Stimulated activated CD4-positive, alpha-beta T cell treated with anti-CD3 and anti-CD28 coated beads, Interleukin-15, amount 100 ng/mL, for 1 hour (primary cell): ENCODE measurements at places on chromosomes 5 and 9.

DNA sequence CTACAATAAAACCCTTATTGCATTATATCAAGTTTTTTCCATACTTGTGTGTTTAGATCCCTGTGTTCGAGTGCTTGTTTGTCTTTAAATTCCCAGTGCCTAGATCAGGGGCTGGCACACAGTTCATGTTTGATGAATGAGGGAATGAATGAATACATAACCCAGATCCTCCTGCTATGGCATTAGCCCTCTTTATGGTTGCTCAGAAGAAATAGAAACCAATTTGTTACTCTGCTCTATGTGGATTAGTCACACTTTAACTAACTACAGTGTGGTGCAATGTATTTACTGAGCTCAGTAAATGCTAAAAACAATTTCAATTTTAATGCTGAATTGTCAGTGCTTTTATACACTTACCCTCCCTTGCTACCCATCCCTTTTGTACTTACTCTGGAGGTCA, 16.4 kb upstream of the GALNT10 start:
- DNase-seq, result no peak

DNA sequence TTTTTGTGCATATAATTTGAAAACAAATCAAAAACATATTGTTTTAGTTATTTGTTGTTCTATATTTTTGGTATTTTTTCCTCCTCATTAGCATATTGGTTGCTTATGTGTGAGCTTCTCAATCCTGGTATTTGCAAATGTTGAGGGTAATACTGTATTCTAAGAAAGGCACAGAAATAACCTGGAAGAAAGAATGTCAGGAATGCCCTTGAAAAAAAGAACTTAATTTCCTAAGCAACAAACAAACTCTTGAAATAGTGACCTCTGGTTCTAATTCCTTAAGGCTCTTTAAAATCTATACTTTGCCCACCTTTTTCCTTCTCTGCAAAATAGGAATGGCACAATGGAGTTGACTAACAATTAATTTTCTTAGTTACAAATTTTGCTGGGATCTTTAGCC, 117.5 kb downstream of the HMHB1 start:
- no peak for DNase-seq

DNA sequence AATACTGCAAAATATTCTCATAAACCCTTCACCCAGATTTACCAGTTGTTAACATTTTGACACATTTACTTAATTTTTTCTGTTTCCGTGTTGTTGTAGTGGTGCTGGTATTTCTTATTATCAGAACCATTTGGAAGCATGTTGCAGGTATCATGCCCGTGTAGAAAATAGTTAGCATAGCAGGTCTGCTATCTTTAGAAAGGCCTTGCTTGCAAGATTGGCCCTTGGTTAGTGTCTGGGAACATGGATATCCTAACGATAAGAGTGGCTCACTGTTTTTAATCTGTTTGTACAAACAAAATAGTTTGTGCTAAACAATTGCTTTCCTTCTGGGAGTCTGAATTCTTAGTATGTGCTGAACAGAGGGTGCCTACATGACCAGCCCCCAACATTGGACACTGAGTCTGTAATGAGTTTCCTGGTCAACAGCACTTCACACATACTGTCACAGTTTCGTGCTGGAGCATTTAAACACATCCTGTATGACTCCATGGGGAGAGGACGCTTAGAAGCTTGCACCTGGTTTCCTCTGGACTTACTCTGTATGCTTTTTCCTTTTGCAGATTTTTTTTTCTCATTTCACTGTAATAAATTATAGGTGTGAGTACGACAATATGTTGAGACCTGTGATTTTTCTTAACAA, 66.9 kb downstream of the MAN2A1 start:
- no peak for DNase-seq

- DNase-seq, result no peak
These were observed 53.0 kb downstream of the GADD45G start for GRCh38 chr9:89657765-89658164.

DNA sequence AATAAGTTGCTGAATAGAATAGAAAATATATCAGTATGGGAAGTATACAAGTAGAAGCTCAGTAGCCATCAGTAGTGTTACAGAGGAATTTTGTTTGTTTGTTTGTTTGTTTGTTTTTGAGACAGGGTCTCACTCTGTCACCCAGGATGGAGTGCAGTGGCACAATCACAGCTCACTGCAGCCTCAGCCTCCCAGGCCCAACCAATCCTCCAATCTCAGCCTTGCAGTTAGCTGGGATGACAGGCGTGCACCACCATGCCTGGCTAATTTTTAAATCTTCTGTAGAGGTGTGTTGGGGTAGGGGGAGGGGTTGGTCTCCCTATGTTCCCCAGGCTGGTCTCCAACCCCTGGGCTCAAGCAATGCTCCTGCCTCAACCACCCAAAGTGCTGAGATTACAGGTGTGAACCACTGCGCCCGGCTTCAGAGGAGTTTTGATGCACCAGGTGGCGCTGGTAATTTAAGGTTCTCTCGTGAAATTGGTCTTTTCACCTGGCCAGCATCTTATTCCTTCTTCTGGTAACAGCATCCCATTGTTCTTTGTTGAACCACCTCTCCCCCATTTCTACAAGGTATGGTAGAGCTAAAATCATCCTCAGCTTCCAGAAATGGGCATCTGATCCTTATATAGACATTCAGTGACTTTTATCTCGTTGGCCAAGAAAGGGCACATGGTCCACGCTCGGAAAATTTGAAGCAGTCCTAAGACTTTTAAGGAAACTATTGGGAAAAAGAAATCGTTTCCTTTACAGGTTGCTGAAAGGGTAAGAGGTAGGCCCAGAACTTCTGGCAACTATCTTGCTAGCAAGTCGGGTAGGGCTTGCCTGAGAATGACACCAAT, 157.1 kb downstream of the ARRDC3 start:
- DNase-seq, result peak; percentile 34

- no peak for DNase-seq
These were observed 498.8 kb upstream of the ZNF608 start for GRCh38 chr5:125245216-125245615.

DNA sequence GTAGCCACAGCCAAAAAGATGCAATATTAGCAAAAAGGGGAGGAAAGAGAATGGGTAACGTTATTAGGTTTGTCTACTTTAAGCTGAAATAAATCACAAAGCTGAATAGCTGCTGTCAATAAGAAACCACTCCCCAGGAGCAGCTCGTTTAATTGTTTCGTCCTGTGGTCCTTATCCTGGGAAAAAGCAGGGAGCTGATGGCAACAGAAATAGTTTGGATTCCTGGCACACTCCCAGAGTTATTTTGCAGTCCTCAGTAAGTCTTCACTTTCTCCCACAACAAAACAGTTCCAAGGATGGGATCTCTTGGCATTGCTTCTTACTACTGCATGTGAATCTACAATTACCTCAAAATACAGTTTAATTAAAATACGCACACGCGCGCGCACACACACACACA, 28.8 kb downstream of the FRMD3 start:
- no peak for DNase-seq

DNA sequence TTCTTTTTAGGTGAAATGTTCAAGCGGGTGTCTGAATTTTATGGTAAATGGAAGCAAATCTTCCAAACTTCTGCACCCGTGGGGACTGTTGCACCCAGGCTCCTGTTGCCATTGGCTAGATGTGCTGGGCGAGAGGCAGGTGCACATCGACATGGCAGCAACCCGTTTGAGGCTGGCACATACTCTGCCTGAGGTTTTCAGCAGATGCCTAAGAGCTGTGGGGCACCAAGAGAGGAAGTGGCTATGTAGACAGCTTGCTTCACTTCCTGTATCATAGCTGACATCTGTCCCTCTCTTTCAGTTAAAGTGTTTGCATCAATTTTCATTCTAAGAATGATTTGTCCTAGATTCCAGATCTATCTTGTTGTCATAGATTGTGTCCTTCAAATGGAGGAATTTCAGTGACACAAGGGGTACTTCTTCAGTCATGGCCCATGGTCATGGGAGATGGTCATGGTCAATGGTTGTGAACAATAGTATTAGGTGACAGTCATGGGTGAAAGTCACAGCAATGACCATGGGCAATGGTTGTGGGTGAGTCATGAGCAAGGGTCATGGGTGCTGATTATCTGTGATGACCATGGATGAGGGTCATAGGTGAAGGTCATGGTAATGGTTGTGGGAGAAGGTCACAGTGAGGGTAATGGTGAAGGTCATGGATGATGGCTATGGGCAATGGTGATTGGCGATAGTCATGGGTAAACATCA, 115.1 kb upstream of the IRX4 start:
- DNase-seq, result no peak

DNA sequence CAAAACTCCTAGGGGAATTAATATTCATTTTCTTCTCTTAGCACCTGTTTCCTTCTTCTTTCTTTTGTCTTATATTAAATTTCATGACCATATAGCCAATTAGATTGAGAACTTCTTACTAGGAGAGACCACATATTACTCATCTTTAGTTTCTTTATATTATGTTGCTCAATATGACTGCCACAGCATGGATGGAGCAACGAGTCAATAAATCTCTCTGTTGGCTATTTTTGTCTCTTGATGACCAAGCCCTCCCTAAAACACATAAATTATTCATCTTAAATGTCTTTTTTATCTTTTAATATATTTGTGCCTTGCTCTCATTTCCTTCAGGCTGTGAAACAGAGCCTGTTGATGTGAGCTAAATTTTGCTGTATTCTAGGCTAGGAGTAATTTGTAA, 123.0 kb downstream of the ADAMTSL1 start:
- no peak for DNase-seq

DNA sequence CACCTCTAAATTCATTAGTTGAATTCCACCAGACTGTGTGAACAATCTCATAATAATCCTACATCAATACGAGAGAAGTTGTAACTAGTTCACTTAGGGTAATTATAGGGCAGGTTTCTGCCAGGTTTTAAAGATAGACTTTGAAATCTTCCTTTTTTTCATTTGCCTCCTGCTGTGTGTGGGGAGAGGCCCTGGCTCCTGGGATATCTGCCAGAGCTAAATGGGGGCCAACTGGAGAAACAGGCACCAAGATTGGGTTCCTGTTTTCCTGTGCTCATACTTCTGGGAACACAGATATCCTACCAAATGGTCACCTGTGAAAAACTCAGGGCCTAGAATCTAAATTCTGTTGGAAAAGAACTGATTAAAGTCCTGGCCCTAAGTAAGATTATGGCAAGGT, 42.3 kb downstream of the SH3RF2 start:
- DNase-seq, result no peak

DNA sequence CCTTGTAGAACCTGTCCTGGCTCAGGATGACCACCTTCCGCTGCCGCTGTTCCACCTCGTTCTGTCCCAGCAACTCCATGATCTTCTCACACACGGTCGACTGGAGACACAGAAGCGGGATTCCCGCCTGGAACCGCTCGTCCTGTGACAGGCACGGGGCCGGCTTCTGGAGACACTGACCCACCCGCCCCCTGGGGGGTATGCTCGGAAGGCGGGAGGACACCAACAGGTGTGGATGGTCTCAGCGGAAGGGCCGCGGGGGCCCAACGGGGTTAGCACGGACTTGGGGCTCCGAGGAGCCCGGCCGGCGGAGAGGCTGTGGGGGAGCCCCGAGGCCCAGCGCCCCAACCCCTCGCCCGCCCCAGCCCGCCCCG, 530 bp downstream of the UCK1 start:
- no peak for DNase-seq

GRCh38 chr5:109844695-109845094, 155.0 kb downstream of the MAN2A1 start:
- no peak for DNase-seq

- no peak for DNase-seq
These were observed 1.2 kb upstream of the NPR3 start for GRCh38 chr5:32709750-32710549.

- DNase-seq, result no peak
These were observed 1.6 kb downstream of the HSPA4 start for GRCh38 chr5:133053448-133053847.

- DNase-seq, result no peak
These were observed 254.0 kb upstream of the GAS1 start for GRCh38 chr9:87201351-87201751.

GRCh38 chr5:158801268-158801667, 298.4 kb downstream of the EBF1 start:
- no peak for DNase-seq

- DNase-seq, result no peak
These were observed 37.8 kb upstream of the SPDL1 start for GRCh38 chr5:169545762-169546161.

DNA sequence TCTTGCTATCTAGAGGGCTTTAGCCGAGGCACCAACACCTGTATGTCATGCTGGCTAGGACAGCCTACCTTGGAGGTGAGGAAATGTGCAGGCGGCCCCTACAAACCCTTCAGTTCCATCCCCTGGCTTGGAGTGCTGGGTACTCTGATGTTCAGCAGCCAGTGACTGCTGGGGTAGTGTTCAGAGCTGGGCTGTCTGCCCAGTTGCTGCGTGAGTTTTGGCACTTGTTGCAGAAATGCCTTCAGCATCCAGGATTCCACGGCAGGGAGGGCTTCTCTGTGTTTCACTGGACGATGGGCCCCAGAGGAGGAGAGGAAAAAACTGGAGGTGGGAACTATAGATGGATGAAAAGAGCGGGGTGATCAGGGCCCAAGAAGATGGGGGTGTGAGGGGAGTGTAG, 10.4 kb downstream of the SWI5 start:
- no peak for DNase-seq

- no peak for DNase-seq
These were observed 110.7 kb downstream of the PDE4D start for GRCh38 chr5:59782856-59783255.

DNA sequence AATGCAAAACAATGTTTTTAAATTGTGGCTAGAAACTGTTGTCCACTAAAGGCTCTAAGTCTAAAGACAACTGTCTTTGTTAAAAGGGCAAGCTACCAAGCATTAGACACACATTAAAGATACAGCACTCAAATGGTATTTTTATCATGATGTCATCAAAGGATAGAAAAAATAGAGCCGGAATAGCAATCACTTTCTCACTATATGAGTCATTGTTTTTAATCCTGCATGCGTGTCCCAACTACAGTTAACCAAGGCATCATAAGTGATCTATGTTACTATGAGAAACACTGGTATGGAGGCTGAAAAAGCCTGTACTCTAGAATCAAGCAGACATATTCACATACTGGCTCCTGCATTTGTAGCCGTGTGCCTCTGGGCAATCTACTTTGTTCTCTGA, 1.9 kb upstream of the PJA2 start:
- DNase-seq, result no peak

- DNase-seq, result no peak
These were observed 11.6 kb downstream of the SEPTIN8 start for GRCh38 chr5:132765311-132766019.

GRCh38 chr9:36486329-36486932, 86.3 kb upstream of the MELK start:
- DNase-seq, result no peak

GRCh38 chr5:10704949-10705621, 55.9 kb downstream of the DAP start:
- DNase-seq, result no peak

- no peak for DNase-seq
These were observed 39.2 kb downstream of the ADAMTS19 start for GRCh38 chr5:129499208-129499852.
